CD4-positive, alpha-beta T cell treated with Interleukin-17A for 1 hour (primary cell): ENCODE measurements at places on chromosomes 7 and 10.

DNA sequence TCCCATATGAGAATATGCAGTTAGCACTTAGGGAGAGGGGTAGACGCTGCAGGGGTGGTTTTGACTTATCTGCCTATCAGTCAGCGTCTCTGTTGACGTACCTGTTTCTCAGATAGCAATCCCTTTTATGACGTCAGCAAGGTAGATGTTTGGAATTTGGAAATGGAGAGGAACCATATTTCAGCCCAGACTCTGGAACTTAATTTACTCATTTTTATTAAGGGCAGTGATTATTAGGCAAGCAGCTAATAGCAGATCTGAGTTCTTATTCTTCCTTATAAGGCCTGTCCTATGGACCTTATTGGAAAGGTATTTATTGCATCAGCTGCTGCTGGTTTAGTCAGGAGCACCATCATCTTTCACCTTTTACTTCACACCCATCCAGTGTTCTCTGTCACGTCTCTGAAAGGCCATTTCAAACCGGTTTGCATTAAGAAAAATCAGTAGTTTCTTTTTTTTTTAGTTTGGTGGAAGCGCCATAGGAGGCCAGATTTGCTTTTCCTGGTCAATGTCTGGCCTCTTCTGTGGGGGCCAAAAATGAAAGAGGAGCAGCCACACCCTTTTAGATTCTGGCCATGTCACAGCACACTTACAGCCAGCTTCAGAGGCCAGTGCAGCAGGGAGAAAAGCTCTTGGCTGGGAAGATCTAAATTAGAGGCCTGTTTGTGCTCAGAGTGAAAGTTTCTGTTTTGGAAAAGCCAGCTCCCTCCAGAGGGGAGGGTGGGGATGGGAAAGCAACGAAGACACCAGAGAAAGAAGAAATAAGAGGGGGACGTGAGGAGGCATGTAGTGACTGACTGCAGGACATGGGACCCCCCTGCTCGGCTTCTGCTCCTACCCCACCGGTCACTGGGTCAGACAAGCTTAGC, 146.3 kb downstream of the TCF7L2 start:
- no peak for DNase-seq

DNA sequence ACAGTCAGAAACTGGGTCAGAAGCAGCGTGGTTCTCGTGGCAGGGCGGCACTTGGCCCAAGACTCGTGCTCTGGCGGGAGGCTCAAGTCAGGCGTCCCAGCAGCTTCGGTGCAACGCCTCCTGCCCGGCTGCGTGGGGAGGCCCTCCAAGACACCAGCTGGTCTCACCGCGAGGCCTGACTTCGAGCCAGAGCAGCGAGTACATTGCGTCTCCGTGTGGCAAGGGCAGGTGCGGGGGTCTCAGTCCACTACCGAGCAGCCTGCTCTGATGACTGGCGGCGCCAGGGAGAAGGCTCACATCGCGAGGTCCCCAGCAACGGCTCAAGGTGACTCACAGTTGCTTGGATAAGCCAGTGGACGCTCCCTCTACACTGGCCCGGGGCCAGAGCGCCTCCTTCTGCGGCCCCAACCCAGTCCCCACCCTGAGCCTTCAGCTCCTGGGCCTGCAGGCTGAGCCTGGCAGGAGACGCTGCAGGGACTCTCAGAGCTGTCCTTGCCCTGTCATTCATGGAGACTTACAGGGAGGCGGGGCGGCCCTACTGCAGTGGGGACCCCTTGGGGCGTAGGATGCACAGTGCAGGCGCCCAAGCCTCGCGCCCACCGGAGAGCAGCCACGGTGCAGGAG, 41.9 kb upstream of the PRKAR1B start:
- no peak for DNase-seq

DNA sequence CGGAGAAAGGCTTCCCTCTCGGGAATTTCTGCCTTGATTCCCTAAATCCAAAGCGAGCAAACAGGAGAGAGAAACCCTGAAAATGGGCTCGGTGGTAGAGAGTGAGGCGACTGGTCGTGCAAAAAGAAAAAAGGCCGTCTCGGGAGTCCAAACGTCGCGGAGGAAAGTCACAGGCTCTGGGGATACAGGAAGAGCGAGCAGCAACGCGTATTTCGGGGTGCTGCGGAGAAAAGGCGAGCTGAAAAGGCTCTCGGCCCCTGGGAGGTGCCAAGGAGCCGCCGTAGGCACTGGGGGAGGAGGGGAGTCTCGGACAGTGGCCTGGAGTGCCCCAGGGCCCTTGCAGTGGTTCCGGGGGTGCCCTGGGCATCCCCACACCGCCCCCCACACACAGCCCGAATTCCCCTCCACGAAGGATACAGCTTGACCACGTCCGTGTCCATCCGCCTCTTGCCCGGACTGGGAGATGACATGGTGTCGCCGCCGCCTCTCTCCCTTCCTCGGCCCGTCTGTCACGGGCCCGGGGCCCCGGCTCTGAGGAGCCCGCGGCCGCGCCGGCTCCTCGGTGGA, 591 bp downstream of the UBE2H start:
- peak; percentile 36 for DNase-seq

- DNase-seq = no peak
These were observed 212.2 kb downstream of the CUX1 start for GRCh38 chr7:102029616-102030015.

DNA sequence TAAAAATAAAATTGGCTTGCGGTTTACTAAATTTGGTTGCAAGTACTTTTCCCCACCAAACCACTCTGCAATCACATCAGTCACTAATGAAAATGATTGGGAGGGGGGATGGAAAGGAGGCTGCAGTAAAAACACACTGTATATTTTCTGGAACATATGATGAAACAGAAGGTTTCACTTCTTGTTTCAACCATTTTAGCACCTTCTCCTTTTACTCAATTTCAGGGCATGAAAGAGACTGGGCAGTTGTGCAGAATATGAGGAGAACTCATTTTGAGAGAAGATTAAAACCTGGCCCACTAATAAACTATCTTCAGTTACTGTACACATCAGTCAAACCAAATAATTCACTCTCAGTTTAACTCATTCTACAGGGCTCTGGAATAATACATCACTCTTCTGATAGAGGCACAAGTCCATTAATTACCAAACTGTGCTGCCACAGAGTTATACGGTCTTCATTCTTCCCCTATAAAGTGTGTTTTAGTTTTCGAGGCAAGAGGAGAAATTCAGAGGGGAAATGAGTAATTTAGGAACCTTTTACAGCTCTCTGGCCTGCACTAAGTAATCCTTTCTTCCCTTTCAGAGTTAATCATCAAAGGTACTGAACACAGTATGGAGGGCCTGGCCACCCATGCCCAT, 25.5 kb downstream of the JAZF1 start:
- peak; percentile 31 for DNase-seq
